ENCODE measurements at places on chromosomes 1 and 21.

DNA sequence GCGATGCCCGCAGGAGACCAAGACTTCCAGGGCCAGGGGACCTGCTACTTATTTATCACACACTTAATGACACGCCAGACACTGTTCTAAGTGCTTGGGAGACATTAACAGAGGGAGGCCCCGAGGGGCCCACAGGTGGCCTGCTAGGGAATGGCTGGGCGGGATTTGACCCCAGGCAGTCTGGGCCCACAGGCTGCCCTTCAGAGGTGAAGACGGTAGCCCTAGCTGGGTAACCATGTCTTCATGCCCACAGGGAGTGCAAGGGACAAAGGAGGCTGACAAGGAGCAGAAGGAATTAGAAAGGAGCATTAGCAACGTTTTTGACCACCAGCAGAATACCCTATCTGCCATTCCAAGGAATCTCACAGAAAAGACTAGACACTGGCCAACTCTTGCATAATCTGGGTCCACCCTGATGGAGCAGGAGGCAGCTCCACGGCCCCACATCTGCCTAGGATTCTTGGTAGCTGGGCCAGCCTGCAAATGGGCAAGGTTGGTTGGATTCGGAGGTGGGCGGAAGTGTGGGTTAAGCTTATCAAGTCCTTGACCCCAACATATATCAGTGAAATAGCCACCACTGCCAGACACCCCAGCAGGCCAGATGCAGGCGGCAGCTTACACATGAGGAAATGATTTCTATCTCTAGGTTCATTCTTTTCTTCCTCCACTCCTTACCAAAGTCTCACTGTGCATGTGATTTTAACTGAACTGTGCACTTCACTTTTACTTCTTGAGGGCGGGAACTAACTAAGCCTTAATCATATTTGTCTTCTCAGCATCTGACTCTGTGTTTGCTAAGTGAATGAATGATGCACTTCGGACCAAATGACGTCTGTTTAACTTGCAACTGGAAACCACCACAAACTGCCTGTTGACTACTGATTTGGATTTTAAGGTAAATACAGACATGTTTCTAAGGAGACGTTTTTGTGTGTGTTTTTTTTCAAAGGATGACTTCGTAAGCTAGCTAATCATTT, 3.4 kb upstream of the ETS2 start:
- no peak for DNase-seq

DNA sequence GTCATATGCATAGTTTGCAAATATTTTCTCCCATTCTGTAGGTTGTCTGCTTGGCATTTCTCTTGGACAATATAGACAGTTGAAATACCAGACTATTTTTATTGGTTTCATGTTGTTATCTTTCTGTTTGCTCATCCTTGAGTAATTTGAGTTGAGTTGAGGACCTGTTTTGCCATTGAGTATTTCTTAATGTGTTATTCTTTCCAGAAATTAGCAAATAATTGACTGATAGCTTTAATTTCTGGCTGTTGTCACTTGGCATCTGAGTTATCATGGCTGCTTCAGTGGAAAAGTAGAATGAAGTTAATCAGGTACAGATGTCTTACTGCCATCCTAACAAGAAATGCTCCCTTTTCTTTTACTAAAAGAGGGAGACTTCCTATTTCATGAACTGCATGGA, 264.8 kb upstream of the DUSP10 start:
- DNase-seq, result no peak

DNA sequence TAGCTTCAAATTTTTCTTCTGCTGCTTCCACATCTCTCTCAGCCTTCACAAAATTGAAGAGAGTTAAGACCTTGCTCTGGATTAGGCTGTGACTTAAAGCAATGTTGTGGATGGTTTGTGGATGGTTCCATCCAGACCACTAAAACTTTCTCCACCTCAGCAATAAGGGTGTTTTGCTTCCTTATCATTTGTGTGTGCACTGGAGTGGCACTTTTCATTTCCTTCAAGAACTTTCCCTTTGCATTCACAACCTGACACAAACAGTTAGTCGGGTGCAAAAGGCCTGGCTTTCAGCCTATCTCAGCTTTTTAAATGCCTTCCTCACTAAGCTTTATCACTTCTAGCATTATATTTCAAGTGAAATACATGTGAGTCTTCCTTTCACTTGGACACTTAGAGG, 30.3 kb downstream of the DENND1B start:
- no peak for DNase-seq

- no peak for DNase-seq
Observed at GRCh38 chr1:80993154-80993980, 807.4 kb upstream of the ADGRL2 start.
